ENCODE measurements at places on chromosomes 1 and 21. TPM values are rescaled to one million over a fixed set of nuclear protein-coding genes. Genes with fewer than 3 reads are reported as not detected.

FCMR gene
- total RNA-seq = 0.13 TPM

S100A9 gene
- not detected for total RNA-seq

EVA1B gene
- 131 TPM for total RNA-seq

ANKRD65 gene
- total RNA-seq = 0.39 TPM

PDE4B gene
- 34.4 TPM for total RNA-seq

CEP85 gene
- 6.1 TPM for total RNA-seq

ADCY10 gene
- under 0.01 TPM for total RNA-seq

F13B gene
- not detected for total RNA-seq

ADGRL2 gene
- 378 TPM for total RNA-seq

PTPN22 gene
- total RNA-seq = 4.7 TPM

BARHL2 gene
- not detected for total RNA-seq

KPRP gene
- total RNA-seq = not detected

BSND gene
- not detected for total RNA-seq

C1orf53 gene
- total RNA-seq = 1.4 TPM

KCNAB2 gene
- 7.6 TPM for total RNA-seq

CRYZL1 gene
- 26.2 TPM for total RNA-seq

SRSF11 gene
- total RNA-seq = 118 TPM

CASZ1 gene
- 0.50 TPM for total RNA-seq

CD55 gene
- total RNA-seq = 79.0 TPM

FYB2 gene
- not detected for total RNA-seq

NT5C1A gene
- total RNA-seq = not detected

FHAD1 gene
- 0.03 TPM for total RNA-seq

TRIM67 gene
- total RNA-seq = 0.39 TPM

LCE2C gene
- not detected for total RNA-seq

NFASC gene
- total RNA-seq = 47.6 TPM

CKS1B gene
- 39.6 TPM for total RNA-seq

RSPH1 gene
- not detected for total RNA-seq

EIF4G3 gene
- 70.8 TPM for total RNA-seq

RNF186 gene
- total RNA-seq = not detected

OPRD1 gene
- under 0.01 TPM for total RNA-seq

NSL1 gene
- 21.3 TPM for total RNA-seq

FCRLB gene
- total RNA-seq = 1.6 TPM

LCE3D gene
- total RNA-seq = not detected

HMGCS2 gene
- total RNA-seq = not detected

FMO2 gene
- 11.8 TPM for total RNA-seq

UQCRHL gene
- 1.5 TPM for total RNA-seq

C1orf87 gene
- not detected for total RNA-seq

SEMA4A gene
- total RNA-seq = 1.6 TPM

PGLYRP4 gene
- total RNA-seq = not detected

SPATA21 gene
- total RNA-seq = not detected

SHE gene
- total RNA-seq = 0.07 TPM

KRTAP21-1 gene
- not detected for total RNA-seq

CLCA4 gene
- not detected for total RNA-seq

BRDT gene
- not detected for total RNA-seq

FAM163A gene
- not detected for total RNA-seq

SLC45A1 gene
- 5.6 TPM for total RNA-seq

ATP6V1G3 gene
- not detected for total RNA-seq

CR2 gene
- not detected for total RNA-seq

COL6A1 gene
- total RNA-seq = 1,943 TPM

USH2A gene
- total RNA-seq = under 0.01 TPM

PADI4 gene
- total RNA-seq = not detected

C1QA gene
- not detected for total RNA-seq

CAPN9 gene
- not detected for total RNA-seq

All from smooth muscle cell of the pulmonary artery (primary cell).